ENCODE measurements at places on chromosomes 6 and 20.

DNA sequence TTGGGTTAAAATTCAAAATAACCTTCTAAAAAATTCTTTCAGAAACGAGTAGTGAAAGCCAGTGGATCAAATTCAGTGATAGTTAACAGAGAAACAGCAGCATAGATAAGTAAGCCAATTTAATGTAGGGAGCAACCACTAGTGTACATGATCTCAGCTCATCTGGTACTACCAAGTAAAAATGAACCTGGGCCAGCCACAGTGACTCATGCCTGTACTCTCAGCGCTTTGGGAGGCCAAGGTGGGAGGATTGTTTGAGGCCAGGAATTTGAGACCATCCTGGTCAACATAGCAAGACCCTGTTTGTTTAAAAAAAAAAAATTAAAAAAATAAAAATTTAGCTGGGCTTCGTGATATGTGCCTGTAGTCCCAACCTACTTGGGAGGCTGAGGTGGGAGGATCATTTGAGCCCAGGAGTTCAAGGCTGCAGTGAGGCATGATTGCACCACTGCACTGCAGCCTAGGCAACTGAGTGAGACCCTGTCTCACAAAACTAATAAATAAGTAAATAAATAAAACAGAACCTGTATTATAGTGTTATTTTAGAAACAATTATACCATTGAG lies 32.4 kb downstream of the CBFA2T2 start:
- no peak for DNase-seq
- H3K36me3 ChIP-seq = no peaks in the 10 kb centered on the region
- no peaks in the 10 kb centered on the region for H3K27me3 ChIP-seq
- H3K27ac ChIP-seq = no peak overlapping the region
- H3K4me1 ChIP-seq = no peaks in the 10 kb centered on the region

GRCh38 chr20:40268321-40269075 lies 420.5 kb downstream of the MAFB start:
- H3K27ac ChIP-seq = no peak overlapping the region
- peaks cover 10% of the 10 kb centered on the region for H3K4me1 ChIP-seq
- no peaks in the 10 kb centered on the region for H3K36me3 ChIP-seq
- no peak overlapping the region for H3K4me3 ChIP-seq

- H3K4me1 ChIP-seq = no peaks in the 10 kb centered on the region
- H3K27ac ChIP-seq = no peak overlapping the region
- no peak overlapping the region for H3K4me3 ChIP-seq
- no peaks in the 10 kb centered on the region for H3K27me3 ChIP-seq
These were observed 183.4 kb downstream of the ADGRG6 start for GRCh38 chr6:142485256-142485655.

- no peak for DNase-seq
- H3K4me1 ChIP-seq = peaks cover 13% of the 10 kb centered on the region
- no peaks in the 10 kb centered on the region for H3K27me3 ChIP-seq
- H3K36me3 ChIP-seq = peaks cover 5% of the 10 kb centered on the region
- no peak overlapping the region for H3K27ac ChIP-seq
- H3K4me3 ChIP-seq = no peak overlapping the region
These were observed 23.0 kb downstream of the OPN5 start for GRCh38 chr6:47804821-47805220.

DNA sequence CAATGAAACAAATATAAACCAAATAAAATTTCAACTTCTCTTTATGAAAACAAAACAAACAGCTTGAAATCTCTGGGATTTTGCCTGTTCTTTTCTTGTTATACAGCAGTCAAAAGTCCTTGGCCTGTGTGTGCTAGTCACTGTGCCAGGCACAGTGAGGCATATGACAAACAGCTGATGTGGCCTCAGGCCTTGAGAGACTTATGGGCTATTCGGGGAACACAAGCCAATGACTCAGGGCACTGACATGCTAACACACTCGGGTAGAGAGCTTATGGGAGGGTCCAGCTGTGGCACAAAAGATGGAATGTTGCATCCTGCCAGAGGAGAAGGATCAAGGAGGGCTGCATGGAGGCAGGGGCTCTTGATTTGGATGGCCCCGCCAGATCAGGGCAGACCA lies 95.4 kb upstream of the NKX2-2 start:
- H3K27me3 ChIP-seq = peaks cover 3% of the 10 kb centered on the region
- no peak for DNase-seq
- peaks cover 3% of the 10 kb centered on the region for H3K4me1 ChIP-seq
- no peak overlapping the region for H3K4me3 ChIP-seq

DNA sequence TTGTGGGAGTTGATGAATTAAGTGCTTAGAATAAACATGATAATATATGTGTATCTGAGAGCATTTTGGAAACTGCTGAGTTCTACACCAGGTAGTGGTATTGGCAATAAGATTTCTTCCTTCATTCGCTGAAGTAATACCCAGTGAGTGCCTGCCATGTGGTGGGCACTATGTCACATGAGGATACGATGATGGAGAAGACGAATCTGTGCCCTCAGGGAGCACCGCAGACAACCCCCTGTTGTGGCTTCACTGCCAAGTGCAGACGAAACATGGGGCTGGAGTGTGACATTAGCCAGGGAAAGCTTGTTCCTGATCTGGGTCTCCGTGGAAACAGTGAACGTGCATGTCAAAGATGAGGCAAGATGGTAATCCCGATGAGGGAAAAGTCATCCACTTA lies 7.9 kb downstream of the ZNF76 start:
- peaks cover 6% of the 10 kb centered on the region for H3K4me1 ChIP-seq
- DNase-seq = no peak
- no peaks in the 10 kb centered on the region for H3K36me3 ChIP-seq
- H3K27me3 ChIP-seq = no peaks in the 10 kb centered on the region
- H3K27ac ChIP-seq = no peak overlapping the region

DNA sequence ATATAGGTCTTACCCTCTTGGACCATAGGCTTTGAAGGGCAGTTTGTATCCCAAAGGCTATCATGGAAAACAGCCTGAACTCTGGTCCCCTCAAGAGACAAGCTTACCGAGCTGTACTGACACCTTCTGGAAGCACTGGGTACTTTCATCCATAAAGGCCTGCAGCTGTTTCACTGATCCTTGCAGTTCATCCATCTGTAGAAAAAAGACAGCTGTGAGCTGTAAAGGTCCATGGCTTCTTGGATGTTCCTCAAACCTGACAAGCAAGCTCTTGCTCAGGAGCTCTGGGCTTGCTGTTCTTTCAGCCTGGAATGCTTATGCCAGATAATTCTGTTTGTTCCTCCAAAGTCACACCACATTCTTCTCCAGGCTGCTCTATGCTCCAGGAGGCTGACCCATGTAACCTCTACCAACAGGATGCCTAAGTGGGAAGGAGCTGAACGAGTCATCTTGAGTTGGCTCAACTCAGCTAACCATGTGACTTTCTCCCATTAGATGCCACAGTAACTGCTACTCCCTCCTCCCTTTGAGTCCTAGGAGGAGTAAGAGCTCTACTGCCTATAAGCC lies 8.8 kb upstream of the NDRG3 start:
- peak; percentile 68 for DNase-seq
- peaks cover 6% of the 10 kb centered on the region for H3K4me1 ChIP-seq
- no peak overlapping the region for H3K4me3 ChIP-seq
- no peak overlapping the region for H3K27ac ChIP-seq
- H3K36me3 ChIP-seq = peaks cover 7% of the 10 kb centered on the region

DNA sequence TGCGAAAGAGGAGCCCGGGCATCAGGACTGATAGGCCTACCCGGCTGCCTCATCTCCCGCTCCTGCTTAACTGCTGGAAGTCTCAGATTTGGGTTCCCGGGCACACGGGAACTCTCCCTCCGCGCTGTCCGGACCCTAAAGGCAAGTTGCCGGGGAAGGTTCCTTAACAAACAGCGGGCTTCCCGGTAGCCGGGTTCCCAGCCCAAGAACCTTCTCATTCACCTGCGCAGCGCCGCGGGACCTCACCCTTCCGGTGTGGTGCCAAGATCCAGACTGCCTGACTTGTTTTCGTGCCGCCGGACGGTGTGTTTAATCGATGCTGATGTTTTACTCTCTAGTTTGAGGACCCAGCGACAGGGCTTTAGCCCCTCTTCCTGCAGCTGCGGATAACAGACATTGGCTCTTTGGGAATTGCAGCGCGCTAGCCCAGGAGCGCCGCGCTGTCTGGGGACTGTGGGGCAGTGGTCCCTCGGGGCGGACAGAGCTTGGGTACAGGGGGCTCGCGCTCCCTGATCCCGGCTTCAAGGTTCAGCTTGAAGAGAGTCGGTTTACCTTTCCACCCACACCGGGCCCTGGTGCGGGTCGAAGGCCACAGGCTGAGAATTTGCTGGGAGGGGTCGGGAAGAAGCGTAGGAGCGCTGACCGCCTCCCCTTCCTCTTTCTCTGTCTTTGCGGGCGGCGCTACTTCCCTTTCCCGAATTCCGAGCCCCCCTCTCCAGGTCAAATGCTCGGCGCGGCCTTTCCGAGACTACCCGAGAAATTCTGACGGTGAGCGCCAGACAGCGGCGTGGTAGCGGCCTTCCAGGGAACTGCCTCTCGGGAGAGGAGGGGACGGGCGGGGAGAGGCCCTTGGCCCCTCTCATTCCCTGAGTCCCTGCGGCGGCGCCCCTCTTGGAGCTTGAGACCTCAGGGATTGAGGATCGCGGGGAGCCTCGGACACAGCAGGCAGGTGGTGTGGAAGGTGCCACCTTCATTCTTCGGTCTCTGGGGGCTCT lies 17.2 kb downstream of the ABT1 start:
- H3K27ac ChIP-seq = no peak overlapping the region
- H3K4me1 ChIP-seq = peaks cover 8% of the 10 kb centered on the region
- peaks cover 18% of the 10 kb centered on the region for H3K27me3 ChIP-seq
- H3K36me3 ChIP-seq = no peaks in the 10 kb centered on the region
- DNase-seq = peak; percentile 50

- H3K4me3 ChIP-seq = no peak overlapping the region
- peaks cover 11% of the 10 kb centered on the region for H3K27me3 ChIP-seq
- no peaks in the 10 kb centered on the region for H3K36me3 ChIP-seq
- peaks cover 3% of the 10 kb centered on the region for H3K4me1 ChIP-seq
- no peak for DNase-seq
- H3K27ac ChIP-seq = no peak overlapping the region
These were observed 127.0 kb downstream of the CEBPB start for GRCh38 chr20:50317609-50318008.

- DNase-seq = no peak
- no peak overlapping the region for H3K4me3 ChIP-seq
- no peaks in the 10 kb centered on the region for H3K27me3 ChIP-seq
- H3K27ac ChIP-seq = no peak overlapping the region
- no peaks in the 10 kb centered on the region for H3K36me3 ChIP-seq
- no peaks in the 10 kb centered on the region for H3K4me1 ChIP-seq
These were observed 85.6 kb downstream of the UBE3D start for GRCh38 chr6:82980086-82980485.

DNA sequence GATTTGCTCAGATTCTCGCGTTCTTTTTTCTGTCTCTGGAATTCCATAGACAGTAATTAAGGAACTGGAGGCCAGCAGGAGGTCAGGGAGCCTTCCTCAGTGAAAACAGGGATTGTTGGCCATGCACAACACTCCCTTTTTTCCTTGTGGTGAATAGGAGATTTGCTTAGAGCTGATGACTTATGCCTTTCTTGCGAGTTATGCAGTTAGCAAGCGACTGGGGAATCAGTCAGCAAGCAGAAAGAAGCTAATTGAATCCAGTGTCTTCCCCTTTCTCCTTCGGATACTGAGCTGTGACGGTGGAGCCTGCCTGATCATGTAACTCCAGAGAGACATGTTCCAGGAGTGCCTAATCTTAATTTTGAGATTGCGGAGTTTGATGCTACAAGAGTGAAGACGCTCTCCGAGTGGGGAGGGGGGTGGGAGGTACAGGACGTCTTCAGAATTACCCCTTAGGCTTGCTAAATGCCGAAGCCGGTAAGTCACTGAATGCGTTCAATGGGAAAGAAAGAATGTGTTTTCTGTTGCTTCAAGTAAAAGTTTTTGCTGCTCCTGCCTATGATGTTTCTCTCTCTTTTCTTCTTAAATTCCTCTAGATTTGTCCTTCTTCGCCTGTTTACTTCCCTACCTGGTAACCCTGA lies 165.9 kb downstream of the SASH1 start:
- peak overlapping the region; percentile 3 for H3K27ac ChIP-seq
- peaks cover 33% of the 10 kb centered on the region for H3K4me1 ChIP-seq
- peaks cover 27% of the 10 kb centered on the region for H3K36me3 ChIP-seq
- peaks cover 5% of the 10 kb centered on the region for H3K27me3 ChIP-seq
- no peak overlapping the region for H3K4me3 ChIP-seq

DNA sequence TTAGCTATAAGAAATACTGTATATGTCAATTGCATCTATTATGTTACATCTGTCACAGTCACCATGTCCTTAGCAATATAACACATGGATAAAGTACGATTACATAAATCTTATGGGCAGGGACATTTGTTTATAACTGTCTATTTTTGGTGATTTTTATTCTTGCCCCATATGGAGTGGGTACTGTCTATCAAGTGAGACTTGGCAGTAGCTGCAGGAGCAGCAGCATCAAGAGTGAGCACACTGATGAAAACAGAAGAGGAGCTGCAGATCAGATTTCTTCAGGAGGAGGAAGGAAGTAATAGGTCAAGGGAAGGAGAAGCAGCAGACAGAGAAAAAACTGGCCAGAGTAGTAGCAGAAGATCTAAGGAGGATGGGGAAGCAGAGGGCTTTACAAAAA lies 516.7 kb downstream of the C6orf118 start:
- no peaks in the 10 kb centered on the region for H3K36me3 ChIP-seq
- H3K27me3 ChIP-seq = no peaks in the 10 kb centered on the region
- H3K4me3 ChIP-seq = no peak overlapping the region
